Astrocyte of the spinal cord (primary cell): ENCODE measurements at places on chromosomes 3 and 15.

GRCh38 chr3:125079675-125080045 lies 23.9 kb upstream of the HEG1 start:
- peak; percentile 19 for DNase-seq

DNA sequence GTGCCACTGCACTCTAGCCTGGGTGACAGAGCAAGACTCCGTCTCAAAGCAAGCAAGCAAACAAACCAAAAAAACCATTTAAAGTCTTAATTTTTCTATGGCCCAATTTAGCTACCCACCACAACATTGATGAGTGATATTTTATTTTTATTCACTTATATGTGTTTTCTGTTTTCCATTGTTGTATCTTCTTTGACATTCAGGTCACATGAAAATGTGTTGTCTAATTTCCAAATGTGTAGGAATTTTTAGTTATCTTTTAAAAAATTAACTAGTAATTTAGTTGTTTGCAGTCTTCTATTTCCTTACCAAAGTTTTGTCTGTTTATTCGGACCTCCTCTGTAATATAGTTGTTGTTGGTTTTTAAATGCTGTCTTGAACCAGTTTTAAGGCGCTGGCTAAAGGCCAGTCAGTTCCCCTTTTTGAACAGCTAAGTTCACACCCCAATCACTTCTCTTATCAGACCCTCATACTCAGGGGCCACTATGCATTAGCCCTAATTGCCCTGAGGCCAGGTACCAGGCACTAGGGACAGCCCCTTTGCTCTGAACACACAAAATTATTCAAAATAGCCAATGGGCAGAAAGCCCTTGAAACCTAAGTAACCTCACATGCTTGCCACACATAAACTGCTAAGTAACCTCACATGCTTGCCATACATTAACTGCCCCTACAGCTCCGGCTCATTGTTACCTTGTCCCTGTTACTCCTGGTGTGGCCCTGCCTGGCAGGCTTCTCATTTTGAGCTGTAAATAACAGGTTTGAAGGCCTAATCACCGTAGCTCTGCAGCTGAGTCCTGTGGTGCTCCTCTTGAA lies 4.3 kb upstream of the CCR4 start:
- DNase-seq = no peak

DNA sequence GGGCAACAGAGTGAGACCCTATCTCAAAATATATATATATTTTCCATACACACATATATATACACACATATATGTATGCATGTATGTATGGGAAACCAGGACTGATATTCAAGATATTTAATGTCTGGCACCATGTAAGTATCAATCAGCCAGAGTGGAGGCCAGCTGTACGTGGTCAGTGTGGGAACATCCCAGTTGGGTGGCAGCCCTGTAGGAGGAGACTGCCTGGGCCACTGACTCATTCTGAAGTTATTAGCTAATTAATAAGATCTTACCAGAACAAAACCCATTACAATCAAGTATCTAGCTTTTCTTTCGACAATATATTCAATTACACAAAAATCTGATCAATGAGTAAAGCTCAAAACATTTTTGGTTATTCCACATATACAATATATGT lies 85.1 kb upstream of the OCA2 start:
- DNase-seq = peak; percentile 19

DNA sequence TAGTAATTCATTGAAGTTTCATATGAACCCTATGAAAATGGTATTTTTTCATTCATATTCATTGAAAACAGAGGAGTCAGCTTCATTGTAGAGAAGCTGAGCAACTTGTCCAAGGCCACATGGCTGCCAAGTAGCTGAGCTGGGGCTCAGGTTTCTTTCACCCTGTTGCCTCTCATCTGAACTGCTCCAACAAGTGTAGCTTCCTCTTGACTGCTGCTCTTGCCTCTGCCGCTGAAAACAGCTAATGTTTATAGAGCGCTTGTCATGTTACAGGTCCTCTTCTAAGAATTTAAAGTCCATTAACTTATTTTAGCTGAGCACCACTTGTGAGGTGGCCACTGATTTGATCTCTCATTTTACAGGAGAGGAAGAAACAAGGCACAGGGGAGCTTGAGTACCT lies 81.1 kb downstream of the PDCD6IP start:
- DNase-seq = no peak

- peak; percentile 49 for DNase-seq
Measured at GRCh38 chr3:27535809-27536392, 51.7 kb upstream of the SLC4A7 start.

GRCh38 chr3:13037458-13038117 lies 35.6 kb downstream of the IQSEC1 start:
- DNase-seq = no peak

DNA sequence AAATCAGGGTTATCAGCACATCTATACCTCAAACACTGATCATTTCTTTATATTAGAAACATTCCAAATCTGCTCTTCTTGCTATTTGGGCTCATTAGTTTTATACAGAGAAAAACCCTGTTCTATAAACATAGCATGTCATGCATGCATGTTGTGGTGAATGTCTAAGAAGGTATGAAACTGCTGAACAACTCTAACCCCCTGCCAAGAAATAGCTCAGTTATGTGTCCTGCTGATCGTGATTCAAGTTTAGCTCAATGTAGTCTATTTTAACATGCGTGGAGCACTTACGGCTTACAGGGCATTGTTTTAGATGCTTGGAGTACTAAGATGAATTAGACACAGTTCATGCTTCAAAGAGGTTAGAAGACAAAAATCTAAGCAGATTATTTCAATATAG lies 35.8 kb downstream of the MYH15 start:
- peak; percentile 78 for DNase-seq

DNA sequence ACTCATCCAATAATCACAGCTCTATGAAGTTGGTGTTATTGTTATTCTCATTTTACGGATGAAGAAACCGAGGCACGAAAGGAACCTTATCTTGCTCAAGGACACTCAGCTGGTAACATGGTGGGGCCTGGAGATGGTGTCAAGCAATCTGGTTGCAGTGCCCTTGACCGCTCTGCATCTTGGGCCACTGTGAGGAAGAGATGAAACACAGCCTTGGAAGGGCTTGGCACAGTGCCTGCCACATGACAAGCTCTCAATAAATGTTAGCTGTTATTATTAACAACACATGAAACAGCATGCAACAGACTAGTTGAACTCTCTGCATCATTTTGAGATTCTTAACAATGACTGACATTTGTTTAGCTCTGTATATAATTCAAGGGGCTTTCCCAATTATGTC lies 10.1 kb upstream of the ITGA11 start:
- DNase-seq = no peak

DNA sequence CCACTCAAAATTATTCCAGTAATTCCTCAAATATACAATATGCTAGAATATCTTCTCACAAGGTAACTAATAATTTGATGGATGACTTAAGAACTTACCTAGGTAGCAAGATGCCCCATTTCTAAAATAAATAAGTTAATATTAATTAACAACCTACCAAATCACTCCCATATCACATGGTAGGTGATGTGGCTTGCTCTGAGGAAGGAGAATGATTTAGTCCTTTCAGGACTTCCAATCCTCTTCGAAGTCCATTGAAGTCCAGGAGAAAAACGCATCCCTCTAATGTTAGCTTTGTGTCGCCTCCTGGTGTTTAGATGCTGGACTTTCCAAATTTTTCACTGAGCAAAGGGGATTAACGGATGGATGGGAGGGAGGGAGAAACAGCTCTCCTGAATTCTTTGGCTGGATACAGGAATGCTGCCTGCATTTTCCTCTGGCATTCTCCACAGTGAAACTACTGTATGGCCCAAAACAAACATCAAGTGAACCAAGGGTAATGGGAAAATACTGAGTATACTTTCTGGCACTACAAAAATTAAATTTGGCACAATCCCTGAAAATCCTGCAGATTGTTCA lies 58.6 kb downstream of the PRICKLE2 start:
- no peak for DNase-seq

GRCh38 chr3:61356685-61357084 lies 105.4 kb upstream of the FHIT start:
- DNase-seq = no peak

GRCh38 chr3:187999821-188000220 lies 154.1 kb upstream of the LPP start:
- DNase-seq = no peak

GRCh38 chr3:66138336-66139313 lies 82.2 kb upstream of the SLC25A26 start:
- peak; percentile 64 for DNase-seq

- no peak for DNase-seq
Measured at GRCh38 chr3:29331456-29332194, 50.8 kb downstream of the RBMS3 start.

GRCh38 chr3:33089515-33089914 lies 7.4 kb downstream of the GLB1 start:
- DNase-seq = no peak

DNA sequence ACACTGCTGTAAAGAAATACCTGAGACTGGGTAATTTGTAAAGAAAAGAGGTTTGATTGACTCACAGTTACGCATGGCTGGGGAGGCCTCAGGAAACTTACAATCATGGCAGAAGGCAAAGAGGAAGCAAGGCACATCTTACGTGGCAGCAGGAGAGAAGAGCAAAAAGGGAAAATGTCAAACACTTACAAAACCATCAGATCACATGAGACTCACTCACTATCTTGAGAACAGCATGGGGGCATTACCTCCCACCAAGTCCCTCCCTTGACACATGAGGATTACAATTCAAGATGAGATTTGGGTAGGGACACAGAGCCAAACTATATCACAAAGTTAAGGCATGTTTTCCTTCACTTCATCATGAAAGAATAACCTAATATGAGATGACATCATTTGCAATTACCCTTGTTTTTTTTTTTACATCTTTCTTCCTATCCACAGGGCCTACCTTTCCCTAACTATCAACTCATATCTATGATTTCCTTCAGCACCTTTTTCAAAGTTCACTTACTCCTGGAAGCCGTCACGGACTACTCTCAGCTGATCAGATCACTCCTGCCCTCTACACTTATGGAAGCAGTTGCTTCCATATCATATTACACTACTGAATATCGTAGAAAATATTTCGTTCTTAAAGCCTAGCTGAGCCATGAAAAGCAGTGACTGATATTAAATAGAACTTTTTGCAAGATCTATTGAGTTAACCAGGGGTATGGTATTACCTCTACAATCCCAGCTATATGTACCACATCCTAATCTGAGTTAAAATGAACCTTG lies 25.5 kb upstream of the ATP8B4 start:
- no peak for DNase-seq

- no peak for DNase-seq
Measured at GRCh38 chr3:147311716-147312115, 94.6 kb downstream of the ZIC4 start.
